ENCODE measurements at places on chromosomes 2 and 18.

DNA sequence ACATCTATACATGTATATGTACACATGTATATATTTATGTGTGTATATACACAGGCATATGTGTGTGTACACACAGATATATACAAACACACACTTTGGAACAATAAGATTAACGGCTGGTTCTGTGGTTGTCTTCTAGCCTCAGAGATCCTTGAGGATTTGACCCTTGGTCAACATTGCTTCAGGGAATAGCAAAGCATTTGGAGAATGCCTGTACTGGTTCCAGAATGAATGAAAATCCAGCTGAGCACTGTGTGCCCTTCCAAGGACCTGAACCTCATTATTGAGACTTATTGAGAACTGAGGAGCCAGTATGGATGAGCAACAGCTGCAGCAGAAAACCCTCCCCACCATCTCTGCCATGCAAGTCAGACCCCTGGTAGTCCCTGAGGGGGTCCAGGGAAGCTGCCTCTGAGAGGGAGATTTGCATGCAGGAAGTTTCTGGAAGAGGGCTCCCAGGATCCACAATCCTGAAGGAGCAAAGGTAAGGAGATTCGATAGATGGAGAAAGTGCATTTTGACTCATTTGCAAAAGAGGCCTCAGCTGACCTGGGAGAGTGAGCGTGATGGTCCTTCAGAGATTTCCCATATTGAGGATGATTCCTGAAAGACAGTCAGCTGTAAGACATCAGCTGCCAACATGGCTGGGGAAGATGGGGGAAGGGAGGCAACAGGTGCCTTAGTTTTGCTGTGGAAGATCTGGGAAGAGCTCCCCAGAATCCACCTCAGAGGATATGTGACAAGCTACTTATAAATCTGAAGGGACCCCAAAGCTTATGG, 166.6 kb upstream of the NCKAP5 start:
- DNase-seq: no peak

DNA sequence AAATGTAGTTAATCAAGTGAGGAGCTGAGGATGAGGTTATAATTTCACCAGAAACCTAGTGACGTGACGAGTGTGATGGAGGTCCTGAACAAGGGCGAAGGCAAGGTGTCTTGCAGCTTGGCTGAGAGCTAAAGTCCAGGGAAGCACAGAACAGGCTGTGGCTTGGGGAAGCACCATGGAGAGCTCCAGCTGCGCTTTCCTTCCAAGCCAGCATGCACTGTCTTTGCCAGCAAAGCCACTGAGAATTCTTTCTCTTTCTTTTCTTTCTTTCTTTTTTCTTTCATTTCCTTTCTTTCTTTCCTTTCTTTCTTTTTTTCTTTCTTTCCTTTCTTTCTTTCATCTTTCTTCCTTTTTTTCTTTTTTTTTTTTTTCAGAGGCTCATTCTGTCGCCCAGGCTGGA, 239.3 kb downstream of the FBXO15 start:
- DNase-seq: no peak

GRCh38 chr2:12675352-12675795, 41.4 kb upstream of the TRIB2 start:
- no peak for DNase-seq

DNA sequence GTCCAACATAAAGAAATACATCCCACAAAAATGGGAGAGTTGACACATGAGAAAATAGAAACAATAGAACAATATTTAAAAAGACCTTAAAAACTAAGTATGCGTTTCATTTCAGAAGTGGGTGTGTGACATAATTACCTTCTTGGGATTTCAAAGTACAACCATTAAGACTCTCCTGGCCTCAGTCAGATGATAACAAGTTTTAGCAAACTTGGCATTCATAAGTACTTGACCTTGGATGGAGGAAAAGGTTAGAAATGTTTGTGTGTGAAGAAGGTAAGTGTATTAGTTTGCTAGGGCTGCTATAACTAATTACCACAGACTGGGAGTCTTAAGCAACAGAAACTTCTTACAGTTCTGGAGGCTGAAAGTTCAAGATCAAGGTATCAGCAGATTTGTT, 4.9 kb upstream of the NGEF start:
- no peak for DNase-seq

- no peak for DNase-seq
Measured at GRCh38 chr2:182667315-182667695, 48.8 kb upstream of the DNAJC10 start.
